Suppressor macrophage treated with lipopolysaccharide for 4 hours (primary cell): ENCODE measurements at places on chromosomes 5 and 9.

GRCh38 chr5:138641547-138642298 lies 66.5 kb upstream of the HSPA9 start:
- peak; percentile 90 for DNase-seq

DNA sequence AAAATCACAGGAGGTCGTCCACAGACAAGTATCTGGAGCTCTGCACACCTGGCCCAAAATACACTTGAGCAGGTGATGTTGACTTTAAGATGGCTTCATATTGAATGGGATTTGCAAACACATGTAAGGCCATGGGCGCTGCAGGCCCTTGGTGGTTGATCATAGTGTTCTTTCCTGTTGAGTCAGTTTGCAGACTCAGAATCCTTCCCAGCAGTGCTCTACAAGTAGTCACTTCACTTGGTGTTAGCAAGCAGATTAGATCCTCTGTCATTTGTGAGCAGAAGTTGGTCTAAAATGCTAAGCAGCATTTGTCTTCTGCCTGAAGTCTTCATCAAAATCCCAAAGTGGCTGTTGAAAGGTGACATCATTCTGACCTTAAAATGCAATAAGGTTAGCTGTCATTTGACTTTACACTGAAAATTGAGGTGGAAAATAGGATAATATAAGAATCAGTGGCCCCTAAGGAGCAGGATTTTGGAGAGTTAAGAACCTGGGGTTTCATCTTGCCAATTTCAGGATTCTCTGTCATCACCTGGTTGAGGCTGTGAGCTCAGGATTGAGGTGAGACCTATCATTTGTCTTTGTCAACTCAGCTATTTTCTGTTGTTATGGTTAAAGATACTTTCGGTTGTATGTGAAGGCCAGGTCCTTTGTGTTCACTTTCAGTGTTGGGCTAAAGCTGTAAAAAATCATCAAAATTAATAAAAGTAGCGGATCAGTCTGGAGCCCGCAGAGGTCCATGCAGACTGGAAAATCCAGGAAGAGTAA lies 114.5 kb downstream of the LRRC70 start:
- DNase-seq: no peak

DNA sequence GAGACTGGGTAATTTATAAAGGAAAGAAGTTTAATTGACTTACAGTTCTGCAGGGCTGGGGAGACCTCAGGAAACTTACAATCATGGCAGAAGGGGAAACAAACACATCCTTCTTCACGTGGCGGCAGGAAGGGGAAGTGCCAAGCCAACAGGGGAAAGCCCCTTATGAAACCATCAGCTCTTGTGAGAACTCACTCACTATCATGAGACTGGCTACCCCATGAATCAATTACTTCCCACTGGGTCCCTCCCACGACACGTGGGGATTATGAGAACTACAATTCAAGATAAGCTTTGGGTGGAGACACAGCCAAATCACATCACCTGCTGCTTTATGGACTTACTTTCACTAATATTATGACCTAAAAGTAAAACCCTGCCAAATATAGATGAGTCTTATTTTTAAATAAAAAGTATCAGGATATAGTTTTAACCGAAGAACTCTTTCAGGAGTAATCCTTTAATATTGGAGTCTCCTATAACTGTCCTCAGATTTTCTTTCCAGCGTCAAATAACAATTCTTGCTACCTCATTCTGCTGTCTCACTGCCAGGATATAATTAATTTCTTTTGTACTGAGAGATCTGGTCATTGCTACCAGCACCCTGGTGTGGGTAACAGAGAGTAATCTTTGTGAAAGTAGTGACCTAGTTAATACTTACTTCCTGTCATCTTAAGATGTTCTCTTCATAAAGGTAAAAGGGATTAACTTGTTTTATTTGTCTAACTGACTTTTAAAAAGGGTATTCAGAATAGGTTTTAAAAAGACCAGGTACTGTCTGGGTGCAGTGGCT lies 68.6 kb downstream of the NLN start:
- DNase-seq: peak; percentile 89

DNA sequence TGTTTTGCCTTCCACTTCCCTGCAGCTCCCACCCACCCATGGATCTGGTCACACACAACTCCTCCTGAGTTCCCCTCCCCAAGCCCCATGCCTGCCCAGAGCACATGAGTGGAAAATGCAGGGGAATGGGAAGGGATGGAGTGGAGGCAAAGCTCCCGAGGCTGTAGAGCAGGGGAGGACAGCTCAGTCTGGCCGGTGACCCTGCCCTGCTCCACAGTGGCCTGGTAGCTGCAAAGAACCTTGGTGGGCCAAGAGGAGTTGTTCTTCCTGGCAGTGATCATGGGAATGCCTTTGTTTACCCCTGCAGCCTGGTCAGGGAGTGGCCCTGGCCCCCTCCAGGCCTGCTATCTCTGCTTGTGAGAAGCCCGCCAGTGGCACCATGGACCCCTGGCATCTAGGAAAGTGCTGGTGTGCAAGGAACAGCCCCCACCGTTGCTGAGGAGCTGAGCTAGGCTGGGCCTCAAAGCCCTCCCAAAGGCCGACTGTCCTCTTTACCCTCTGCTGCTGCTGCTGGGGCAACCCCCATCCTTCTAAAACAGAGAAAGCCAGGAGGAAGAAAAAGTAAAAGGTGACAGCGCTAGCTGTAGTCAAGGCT lies 60.4 kb downstream of the PSD2 start:
- DNase-seq: no peak

DNA sequence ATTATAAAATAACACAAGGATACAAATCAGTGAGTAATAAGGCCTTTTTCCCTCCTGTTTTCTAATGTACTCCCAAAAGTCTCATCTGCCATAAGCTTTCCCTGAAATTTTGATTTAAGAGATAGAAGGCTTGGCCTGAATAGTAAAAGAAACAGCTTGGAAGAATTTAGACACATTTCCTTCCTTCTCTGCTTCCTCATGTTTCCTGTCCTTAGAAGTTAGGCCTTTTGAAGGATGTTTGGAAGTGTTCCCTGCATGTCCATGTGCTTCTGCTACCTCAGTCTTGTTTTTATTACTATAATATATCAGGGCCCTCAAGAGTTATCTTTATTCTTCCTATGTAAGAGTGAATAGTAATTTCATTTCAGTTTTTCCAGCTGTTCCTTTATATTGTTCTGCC lies 242.7 kb downstream of the DEPDC1B start:
- no peak for DNase-seq

- no peak for DNase-seq
These were observed 195.8 kb upstream of the FBXL7 start for GRCh38 chr5:15304066-15304731.

DNA sequence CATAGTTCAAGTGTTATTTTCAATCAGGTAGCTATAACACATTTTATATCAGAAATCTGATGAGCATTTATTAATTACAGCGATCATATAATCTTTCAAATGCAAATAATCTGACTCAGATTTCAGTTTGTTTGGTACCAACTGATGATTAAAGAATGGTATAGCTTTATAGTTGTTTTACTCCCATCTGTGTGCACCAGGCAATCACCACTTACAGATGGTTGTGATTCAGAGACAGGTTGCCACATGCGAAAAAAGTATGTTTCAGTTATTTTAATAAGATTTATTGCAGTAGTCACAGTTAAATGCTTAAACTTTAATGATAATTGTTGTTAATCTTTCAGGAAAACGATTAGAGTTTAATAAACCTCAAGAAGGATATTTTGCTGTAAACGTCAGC lies 155.1 kb upstream of the ARRDC3 start:
- no peak for DNase-seq

GRCh38 chr5:135977375-135977928 lies 22.7 kb upstream of the LECT2 start:
- DNase-seq: peak; percentile 98

DNA sequence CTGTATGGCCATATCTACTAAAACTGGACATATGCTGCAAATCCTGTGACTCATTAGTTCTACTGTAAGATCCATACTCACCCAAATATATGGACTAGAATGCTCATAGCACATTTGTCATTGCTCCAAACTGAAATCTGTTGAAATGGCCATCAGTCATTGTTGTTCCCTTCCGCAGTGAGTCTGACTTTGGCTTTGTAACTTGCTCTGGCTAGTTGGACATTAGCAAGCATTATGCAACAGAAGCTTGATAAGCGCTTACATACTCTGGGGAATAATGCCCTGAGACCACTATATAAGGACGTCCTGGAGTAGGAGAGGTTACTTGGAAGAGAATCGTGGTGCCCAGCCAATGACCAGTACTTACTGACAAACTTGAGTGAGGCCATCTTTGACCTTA lies 9.0 kb downstream of the KIAA1958 start:
- DNase-seq: peak; percentile 78

- peak; percentile 65 for DNase-seq
These were observed 4.1 kb upstream of the PDGFRB start for GRCh38 chr5:150159741-150160179.

GRCh38 chr5:39014561-39014960 lies 59.6 kb downstream of the RICTOR start:
- peak; percentile 73 for DNase-seq

- no peak for DNase-seq
These were observed 91.5 kb downstream of the ADAMTS6 start for GRCh38 chr5:65390208-65390607.

DNA sequence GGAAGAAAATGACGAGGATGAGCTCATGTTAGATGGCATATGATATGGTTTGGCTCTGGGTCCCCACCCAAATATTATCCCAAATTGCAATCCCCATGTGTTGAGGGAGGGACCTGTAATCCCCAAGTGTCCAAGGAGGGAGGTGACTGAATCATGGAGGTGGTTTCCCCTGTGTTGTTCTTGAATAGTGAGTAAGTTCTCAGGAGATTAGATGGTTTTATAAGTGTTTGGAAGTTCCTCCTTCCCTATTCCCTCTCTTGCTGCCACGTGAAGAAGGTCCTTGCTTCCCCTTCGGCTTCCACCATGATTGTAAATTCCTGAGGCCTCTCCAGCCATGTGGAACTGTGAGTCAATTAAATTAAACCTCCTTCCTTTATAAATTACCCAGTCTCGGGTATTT lies 10.1 kb downstream of the EDIL3 start:
- no peak for DNase-seq

DNA sequence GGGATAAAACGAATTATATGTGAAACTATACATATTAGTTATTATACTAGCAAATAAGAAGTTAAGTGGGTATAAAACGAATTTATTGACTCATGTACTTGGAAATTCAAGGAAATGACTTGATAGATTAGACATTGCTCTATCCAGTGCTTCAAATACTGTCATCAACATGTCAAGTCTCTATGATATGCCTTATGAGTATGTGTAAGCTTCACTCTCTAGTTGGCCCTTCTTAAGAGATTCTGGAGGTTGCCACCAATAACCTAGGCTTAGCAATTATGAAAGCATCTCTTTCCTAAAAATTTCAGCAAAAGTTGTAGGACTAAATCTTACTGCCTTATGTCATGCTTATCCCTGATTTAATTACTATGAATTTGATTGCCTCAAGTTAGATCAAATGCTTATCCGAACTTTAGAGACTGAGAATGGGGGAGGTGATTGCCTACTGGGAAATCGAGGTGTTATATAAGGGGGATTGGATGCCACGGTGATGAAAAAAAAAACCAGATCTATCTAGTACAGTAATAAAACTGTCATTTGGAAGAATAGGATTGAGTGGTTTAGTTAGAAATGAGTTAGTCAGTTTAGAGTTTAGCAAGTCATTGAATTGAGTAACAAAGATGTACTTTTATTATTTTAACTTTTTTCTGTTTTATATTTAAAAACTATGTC lies 46.9 kb downstream of the CSNK1G3 start:
- DNase-seq: no peak

- DNase-seq: no peak
These were observed 283.4 kb upstream of the GRAMD2B start for GRCh38 chr5:126139773-126140172.

GRCh38 chr9:15354713-15355112 lies 47.7 kb upstream of the TTC39B start:
- no peak for DNase-seq

- no peak for DNase-seq
These were observed 162.9 kb upstream of the NMUR2 start for GRCh38 chr5:152568016-152568415.

- DNase-seq: no peak
These were observed 108.6 kb downstream of the KLHL3 start for GRCh38 chr5:137627293-137627692.

DNA sequence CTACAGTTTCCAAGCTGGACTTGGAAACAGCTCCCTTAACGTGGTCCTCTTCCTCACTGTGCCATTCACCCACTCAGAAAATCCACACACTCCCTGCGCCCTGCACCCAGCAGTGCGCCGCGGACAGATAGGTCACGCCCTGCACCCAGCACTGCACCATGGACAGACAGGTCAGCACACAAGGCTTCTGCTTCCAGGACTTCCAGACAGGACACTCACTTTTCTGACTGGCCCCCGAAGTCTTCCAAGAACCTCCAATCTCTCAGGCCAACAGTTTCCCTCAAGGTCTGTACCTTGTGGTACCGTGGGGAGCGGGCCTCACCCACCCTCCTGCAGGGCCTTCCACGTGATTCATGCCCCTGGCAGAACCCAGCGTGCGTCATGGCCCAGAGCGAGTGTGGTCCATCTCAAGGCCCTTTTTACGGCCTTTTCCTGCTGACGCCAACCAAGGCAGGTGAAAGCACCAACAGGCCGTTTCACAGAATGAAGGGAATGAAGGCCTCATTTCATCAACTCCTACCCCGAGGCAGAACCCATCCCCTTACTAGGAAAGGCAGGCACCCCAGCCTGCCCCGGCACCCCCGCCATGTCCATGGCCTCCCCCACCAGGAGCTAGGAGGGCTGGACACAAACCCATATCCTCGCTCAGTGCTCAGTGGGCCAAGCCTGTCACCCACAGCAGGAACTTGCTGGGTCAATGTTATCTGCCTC lies 17.3 kb downstream of the VAV2 start:
- DNase-seq: no peak

- DNase-seq: no peak
These were observed 8.7 kb downstream of the PAPPA start for GRCh38 chr9:116162241-116162781.

DNA sequence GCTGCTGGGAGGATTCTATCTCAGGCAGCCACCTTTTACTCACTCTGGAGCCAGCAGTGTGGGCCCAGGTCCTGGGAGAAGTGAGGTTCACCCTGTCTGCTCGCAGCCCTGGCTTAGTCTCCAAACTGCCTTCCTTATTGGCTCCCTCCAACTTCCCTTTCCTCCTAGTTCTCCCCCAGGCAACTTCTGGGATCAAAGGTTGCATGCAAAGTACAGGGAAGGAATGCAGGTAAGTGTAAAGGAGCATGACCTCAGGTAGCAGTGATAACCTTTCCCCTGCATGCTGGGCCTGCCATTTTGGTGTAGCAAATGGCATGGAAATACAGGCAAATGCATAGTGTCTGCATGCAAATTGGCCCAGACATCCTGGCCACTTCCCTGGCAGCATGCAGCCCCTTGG lies 53.8 kb upstream of the ARAP3 start:
- no peak for DNase-seq

DNA sequence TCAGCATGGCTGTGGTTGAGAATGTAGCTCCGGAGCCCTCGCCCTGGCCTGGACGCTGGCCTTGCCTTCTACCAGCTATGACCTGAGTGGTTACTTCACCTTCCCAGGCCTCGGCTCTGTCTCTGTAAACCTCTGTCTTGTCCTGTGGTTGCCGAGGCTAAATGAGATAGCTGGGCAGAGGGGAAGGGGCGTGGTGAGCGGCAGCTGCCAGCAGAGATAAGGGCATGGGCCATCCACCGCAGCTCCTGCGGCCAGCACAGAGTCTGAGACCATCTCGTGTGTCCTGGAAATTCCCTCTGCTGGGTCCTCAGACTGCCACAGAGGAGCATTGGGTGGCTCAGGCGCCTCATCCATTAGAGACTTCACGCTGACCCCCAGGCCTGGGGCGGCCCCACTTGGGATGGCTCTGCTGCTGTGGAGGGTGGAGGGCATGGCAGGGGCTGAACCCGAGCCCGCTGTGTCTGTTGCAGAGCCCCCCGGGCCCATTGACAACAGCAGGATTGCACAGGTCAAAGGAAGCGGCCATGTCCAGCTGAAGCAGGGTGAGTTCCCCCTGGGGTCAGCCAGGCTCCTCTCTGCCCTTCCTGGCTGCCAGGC lies 43.9 kb downstream of the USP20 start:
- DNase-seq: no peak
